ENCODE measurements at places on chromosomes 4 and X.

GRCh38 chrX:130108647-130109428 lies 1.5 kb downstream of the ELF4 start:
- DNase-seq = no peak

- DNase-seq = peak; percentile 71
Measured at GRCh38 chrX:118254611-118255010, 91.3 kb upstream of the WDR44 start.

GRCh38 chr4:608236-608635 lies 17.1 kb upstream of the PDE6B start:
- no peak for DNase-seq

DNA sequence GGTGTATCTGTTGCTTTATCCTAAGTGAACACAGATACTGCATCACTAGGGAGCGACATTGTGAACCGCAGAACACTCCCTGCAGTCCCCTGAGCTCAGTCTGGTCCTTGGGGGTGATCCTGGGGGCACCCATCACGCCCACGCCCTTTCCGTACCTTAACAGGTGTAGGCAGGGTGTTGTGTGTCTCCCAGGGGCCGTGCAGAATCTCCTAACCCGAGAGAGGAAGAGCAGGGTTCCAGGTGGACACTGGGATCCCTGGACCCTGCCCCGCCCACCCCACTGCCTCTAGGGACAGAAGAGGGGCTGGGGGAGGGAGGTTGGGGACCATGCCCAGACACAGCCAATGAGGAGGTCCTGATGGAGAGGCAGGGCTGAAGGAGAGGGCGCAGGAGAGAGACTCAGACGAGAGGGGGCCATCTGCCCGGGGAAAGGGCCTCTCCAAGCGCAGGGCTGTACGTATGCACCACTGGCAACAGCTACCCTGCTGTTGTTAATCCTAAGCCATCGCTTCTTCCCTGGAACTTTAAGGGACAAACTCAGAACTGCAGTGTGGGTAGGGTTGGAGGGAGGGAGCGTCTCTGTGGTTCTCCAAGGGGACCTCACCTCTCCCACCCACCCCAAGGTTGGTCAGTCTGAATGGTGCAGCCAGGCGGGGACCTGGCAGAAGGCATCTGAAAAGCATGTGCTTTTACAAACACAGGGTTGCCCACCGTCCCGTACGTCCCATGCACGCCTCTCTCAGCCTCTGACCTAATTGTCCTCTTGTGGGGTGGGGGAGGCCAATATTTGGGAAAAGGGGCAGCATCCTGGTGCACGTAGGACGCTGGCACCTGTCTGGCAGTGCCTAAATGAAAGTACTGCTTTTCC lies 2.5 kb downstream of the P2RY8 start:
- DNase-seq = peak; percentile 16

GRCh38 chrX:39835776-39836175 lies 262.0 kb downstream of the BCOR start:
- DNase-seq = no peak

GRCh38 chr4:166724369-166724768 lies 509.9 kb downstream of the SPOCK3 start:
- DNase-seq = no peak

GRCh38 chr4:82780170-82780751 lies 18.3 kb downstream of the SCD5 start:
- DNase-seq = no peak

DNA sequence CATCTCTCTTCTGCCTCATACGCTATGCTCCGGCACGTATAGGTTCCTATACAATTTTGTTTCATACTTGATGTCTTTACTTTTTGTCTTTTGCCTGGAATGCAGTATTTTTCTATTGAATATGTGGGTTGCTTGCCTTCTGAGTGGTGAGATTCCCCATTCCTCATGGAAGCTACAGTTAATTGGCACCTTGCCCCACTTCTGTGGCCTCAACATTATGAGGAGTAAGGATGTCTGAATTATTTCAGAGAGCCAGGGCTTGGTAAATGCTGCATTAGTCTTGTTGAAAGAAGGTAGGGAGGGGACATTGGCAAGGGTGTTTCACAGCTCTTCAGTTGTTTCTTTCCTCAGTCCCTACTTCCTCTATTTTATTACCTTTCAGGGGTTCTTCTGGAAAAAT lies 23.0 kb downstream of the CDKL5 start:
- DNase-seq = no peak

- DNase-seq = no peak
Measured at GRCh38 chr4:153522802-153523094, 56.6 kb downstream of the TMEM131L start.

DNA sequence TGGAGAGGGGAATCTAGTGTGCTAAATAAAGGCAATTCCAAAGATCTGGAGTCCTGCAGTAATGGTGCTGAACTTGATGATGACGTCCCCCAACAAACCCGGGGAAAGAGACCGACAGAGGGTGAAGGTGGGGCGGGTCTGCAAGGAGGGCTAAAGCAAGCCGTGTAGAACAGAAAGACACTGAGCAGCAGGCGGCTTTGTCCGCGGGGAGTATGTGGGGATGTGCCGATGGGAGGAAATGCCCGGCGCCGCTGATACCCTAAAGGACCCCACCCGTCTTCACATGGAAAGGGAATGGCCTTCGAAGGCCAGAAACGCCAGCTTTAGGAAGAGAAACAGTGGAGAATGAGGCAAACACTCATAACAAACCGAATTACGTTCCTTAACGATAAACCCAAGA lies 528.9 kb downstream of the ZNF674 start:
- no peak for DNase-seq

DNA sequence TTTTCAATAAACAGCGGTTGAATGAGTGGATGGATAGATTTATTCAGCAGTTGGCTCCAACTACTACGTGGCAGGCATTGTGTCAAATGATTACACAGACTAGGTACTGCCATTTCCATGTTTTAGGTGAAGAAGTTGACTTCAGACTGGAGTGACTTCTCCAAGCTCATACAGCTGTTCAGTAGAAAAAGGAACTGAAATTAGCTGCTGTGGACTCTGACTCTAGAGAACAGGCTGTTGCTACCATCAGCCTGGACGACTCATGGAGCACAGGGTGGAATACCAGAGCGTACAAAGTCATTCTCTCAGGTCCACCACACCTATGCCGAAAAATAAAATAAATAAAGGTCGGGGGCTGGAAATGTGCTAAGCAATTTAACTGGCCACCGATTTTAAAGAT lies 45.3 kb downstream of the TENM3 start:
- no peak for DNase-seq

DNA sequence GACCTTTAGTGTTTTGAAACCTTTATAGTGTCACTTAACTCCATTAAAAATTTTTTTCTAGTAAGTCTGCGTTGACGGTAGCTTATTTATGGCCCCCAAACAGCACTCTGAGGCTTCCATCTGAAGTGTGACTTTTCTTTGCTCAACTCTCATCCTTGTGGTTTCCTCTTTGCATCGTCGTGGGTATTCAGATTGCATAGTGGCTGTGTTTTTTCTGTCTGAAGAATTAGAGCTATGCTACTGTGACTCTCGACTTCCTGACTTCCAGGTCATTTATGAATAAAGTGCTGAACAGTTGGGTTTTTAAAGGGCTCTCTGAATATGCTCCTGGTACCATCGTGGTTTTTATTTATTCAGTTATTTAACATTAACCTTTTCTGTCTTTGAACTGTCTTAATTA lies 44.9 kb downstream of the JADE1 start:
- DNase-seq = no peak

GRCh38 chrX:9953396-9953795 lies 13.8 kb upstream of the CLDN34 start:
- no peak for DNase-seq

- DNase-seq = no peak
Measured at GRCh38 chrX:153414856-153415510, 3.7 kb downstream of the ZFP92 start.

- no peak for DNase-seq
Measured at GRCh38 chr4:148448141-148448540, 5.9 kb upstream of the NR3C2 start.

- DNase-seq = no peak
Measured at GRCh38 chrX:47637546-47638195, 7.9 kb upstream of the CFP start.

GRCh38 chr4:137529432-137529831 lies 2.9 kb downstream of the PCDH18 start:
- DNase-seq = no peak

DNA sequence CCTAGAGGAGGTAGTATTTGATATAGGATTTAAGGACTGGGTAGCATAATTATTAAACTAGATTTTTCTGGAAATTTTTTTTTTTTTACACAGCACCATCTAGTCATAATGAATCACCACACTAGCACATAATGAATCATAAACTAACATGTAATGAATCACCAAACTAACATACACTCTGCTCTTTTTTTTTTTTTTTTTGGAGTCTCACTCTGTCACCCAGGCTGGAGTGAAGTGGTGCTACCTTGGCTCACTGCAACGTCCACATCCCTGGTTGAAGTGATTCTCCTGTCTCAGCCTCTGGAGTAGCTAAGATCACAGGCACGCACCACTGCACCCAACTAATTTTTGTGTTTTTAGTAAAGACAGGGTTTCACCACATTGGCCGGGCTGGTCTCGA lies 92.5 kb downstream of the FAM13A start:
- DNase-seq = no peak

GRCh38 chr4:48270523-48270897 lies 872 bp upstream of the TEC start:
- DNase-seq = no peak

- DNase-seq = no peak
Measured at GRCh38 chrX:10169175-10169574, 12.4 kb downstream of the CLCN4 start.

DNA sequence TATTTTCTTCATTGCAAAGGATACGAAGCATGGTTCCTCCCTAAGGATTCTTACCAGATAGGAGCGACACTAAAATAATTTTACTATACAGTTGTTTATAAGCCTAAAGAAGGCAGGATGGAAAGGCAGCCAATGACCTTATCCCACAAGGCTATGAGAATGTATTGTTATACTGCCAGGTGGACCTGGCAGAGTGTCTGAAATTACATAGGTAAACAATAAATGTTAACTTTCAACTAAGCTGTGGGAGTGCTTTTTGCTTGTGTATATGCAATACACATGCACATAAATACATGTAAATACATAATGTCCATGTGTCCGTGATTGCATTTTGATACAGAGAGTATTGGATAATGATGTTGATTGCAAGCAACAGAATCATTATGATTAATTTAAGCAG lies 850.6 kb downstream of the CENPC start:
- no peak for DNase-seq

DNA sequence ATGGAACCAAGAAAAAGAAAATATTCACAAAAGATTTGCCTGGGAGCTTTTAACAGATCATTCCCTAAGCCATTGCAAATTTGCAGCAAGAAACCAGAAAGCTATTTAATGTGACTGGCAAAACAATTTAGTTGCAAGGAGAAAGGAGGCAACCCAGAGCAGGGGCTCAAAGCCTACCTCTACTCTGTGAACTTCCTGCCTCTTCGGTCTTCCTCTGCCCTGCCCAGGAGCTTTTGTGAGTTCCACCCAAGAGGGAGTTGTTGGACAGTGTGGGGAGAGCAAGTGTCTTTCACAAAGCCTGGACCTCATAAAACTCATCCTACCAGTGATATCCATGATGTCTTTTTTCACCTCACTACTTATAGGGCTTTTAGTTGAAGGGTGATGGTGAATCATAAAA lies 107.4 kb downstream of the AFF1 start:
- DNase-seq = no peak

DNA sequence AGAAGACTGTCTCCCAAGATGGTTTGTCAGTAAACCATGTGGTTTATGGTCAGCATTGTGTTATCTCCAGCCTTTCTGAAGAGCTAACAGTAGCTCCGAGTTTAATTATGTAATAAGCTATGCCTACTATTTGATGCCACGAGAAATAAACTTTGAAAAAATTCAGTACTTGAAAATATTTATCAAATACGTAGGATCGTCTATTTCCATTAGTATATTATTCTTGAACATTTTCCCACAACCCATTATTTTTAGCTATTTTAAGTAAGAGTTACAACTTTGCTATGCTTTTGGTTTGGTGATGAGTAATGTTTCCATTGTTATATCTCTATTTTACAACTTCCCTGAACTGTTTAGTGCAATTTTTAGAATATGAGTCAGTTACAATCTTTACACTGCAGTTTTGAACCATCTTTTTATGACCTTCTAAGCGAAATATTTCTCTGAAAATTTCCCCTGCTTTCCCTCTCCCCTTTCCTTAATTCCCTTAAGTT lies 44.5 kb upstream of the TRIM2 start:
- no peak for DNase-seq

GRCh38 chrX:132968296-132968949 lies 10.0 kb upstream of the HS6ST2 start:
- DNase-seq = no peak

- DNase-seq = no peak
Measured at GRCh38 chrX:43876680-43877079, 5.6 kb downstream of the MAOB start.

GRCh38 chr4:186823989-186824388 lies 100.3 kb upstream of the FAT1 start:
- DNase-seq = no peak

DNA sequence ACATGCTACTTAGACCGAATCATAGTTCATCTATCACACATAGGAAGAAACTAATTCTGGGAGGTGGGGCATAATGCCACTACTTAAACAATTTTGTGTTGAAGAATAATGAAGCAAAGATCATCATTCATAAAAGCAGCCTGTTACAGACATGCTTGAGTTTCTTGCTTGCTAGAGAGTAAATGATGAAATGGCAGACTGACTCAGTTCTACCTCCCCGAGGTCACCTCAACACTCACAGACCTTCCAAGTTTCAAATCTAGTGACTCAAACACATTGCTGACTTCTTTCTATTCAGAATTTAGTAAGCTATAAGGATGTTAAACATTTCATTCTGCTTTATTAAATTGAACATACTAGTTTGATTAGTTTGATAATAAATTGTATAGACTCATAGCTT lies 636.5 kb upstream of the FRG1 start:
- no peak for DNase-seq

GRCh38 chrX:13283950-13284546 lies 35.8 kb downstream of the ATXN3L start:
- DNase-seq = no peak

DNA sequence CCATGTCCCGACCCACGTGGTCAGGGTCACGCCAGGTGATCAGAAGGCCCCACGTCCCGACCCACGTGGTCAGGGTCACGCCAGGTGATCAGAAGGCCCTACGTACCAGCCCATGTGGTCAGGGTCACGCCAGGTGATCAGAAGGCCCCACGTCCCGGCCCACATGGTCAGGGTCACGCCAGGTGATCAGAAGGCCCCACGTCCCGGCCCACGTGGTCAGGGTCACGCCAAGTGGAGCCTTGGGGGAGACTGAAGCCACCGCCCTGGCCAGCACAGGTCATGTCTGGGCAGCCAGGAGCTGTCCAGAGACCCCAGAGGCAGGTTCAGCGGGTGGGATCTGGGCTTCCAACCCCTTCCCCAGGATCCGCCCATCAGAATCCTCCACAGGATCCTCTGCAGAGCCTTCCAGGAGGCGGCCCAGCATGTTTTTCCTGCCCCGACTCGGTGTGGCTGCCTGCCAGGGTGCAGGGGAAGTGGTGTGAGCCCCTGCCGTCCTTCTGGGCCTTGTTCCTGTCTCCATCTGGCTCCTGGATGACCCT lies 58.4 kb downstream of the FAM53A start:
- no peak for DNase-seq

- no peak for DNase-seq
Measured at GRCh38 chrX:31268359-31268758, 196.5 kb upstream of the FTHL17 start.

GRCh38 chr4:153748378-153748777 lies 11.4 kb downstream of the RNF175 start:
- no peak for DNase-seq

- DNase-seq = no peak
Measured at GRCh38 chr4:8093587-8094274, 64.9 kb downstream of the ABLIM2 start.
